ENCODE measurements at places on chromosomes 2 and 18. TPM values are rescaled to one million over a fixed set of nuclear protein-coding genes. Genes with fewer than 3 reads are reported as not detected.

DNA sequence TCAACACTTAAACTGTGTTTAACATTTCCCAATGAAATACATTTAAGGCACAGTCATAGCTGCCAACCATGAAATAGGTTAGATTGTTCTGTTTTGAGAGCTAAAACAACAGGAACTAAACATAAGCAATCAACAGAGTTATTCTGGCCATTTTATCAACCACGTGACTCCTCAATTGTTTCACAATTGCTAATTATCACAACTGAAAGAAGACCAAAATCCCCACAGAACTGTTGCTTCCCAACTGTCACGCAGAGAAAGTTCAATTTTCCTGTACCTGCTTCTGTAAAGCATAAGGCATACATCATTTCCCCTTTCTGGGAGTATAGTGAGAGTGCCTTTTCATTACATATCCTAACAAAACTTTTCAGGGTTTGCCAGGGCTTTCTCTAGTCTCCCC, 248.6 kb downstream of the EPHA4 start:
- no peak for DNase-seq

GRCh38 chr2:106189764-106190468, 4.2 kb downstream of the UXS1 start:
- DNase-seq: no peak

DNA sequence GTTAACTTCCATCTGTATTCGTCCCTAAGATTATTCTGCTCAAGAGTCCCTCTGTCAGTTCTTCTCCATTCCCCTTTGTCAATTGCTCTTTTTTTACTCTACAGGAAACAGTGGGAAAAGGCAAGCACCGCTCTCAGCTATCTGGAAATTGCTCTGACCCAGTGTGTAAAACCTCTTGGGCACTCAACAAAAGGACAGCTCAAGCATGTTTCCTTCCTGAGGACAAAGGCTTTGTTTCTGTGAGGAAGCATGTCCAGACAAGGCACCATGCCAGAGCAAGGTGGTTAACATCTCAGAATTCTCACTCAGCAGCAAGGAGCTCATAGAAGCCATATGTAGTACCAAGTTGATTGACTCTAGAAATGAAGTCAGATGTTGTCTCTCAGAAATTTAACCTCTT, 735.6 kb downstream of the TSN start:
- DNase-seq: no peak

DNA sequence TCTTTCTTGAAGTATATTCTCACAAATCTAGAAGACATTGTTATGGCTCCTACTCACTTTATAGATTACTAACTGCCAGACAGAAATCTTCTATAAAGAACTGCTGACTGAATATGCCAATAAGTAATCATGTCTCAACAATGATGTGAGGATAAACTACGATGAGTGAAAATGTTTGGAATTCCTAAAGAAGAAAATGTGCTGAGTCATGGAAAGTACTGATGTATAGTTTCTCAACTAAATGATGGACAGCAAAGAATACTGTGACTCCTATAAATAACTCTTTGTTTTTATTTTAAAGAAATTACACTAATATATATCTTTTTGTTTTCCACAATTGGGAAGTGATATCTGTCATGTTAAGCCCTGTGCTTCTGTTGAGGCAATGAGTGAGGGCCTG, 232.9 kb downstream of the LNPK start:
- DNase-seq: no peak

DNA sequence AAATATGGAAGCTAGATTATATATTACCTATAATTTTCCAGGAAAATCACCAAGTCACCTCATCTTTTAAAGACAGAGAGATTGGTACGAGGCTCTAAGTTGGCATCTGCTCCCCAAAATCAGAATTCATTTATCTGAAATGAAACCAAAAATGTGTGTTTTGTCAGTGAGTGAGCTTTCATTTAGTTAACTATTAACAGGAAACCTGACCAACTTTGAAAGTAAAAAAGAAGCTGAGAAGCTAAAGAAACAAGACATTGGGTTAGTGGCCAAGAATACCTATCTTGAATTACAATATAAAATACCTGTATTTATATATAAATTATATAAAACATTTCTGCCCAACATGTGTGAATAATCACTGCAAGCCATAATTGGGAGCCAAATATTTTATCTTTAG, 1.9 kb downstream of the MPPE1 start:
- no peak for DNase-seq

GRCh38 chr2:42568401-42569115, at the start of gene MTA3:
MTA3 (plus strand) TSS chr2:42568632; CDS start chr2:42568746, 114 bp downstream.
- DNase-seq: peak; percentile 75

DNA sequence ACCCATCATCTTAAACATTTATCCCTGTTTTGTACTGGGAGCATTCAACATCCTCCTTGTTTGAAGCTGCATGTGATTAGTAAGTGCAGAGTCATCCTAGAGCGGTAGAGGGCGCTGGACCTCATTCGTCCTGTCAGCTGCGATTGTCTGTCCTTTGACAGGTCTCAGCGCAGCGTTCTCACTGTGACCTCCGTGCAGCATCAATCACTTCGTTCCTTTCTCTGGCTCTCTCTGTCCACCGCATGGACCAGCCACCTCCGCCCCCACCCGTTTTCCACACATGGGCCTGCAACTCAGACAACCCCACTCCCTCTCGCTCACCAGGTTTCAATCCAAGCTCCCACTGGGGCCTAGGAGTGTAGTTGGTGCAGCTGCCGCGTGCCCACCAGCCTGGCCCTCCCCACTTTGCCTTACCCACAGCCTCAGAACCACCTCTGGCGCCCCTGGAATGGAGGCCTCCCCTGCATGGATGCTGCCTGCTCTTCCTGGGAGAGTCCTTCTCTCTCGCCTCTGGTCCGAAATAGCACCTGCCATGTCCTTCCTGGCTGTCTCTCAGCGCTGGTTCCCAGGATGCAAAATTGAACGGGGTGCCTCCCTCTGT, 90.5 kb downstream of the NDUFA10 start:
- DNase-seq: peak; percentile 34

DNA sequence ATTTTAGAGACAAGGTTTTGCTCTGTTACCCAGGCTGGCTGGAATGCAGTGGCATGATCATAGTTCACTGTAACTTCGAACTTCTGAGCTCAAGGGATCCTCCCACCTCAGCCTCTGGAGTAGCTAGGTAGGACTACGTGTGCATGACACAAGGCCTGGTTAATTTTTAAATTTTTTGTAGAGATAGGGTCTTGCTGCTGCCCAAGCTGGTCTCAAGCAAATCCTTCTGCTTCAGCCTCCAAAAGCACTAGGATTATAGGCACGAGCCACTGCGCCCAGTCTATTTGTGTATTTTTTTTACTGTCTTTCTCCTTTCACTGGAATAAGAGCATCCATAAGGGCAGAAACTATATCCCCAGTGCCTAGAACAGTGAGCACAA, 89.3 kb downstream of the PLEKHM3 start:
- no peak for DNase-seq

- no peak for DNase-seq
Observed at GRCh38 chr2:175048275-175048674, 43.1 kb upstream of the CHN1 start.

- no peak for DNase-seq
Observed at GRCh38 chr2:29920631-29921559, 491 bp downstream of the ALK start.

GRCh38 chr18:54607213-54608027, 16.4 kb downstream of the DYNAP start:
- no peak for DNase-seq

GRCh38 chr2:217900780-217901360, 101.9 kb downstream of the TNS1 start:
- no peak for DNase-seq

- DNase-seq: no peak
Observed at GRCh38 chr2:20624884-20625485, 25.9 kb downstream of the HS1BP3 start.

- DNase-seq: no peak
Observed at GRCh38 chr2:176193048-176193447, 4.6 kb downstream of the HOXD1 start.

GRCh38 chr2:192947352-192947751, 752.6 kb upstream of the TMEFF2 start:
- no peak for DNase-seq

- DNase-seq: no peak
Observed at GRCh38 chr2:8263901-8264300, 418.0 kb upstream of the ID2 start.

GRCh38 chr2:78465707-78466106, 559.8 kb upstream of the REG3G start:
- no peak for DNase-seq

DNA sequence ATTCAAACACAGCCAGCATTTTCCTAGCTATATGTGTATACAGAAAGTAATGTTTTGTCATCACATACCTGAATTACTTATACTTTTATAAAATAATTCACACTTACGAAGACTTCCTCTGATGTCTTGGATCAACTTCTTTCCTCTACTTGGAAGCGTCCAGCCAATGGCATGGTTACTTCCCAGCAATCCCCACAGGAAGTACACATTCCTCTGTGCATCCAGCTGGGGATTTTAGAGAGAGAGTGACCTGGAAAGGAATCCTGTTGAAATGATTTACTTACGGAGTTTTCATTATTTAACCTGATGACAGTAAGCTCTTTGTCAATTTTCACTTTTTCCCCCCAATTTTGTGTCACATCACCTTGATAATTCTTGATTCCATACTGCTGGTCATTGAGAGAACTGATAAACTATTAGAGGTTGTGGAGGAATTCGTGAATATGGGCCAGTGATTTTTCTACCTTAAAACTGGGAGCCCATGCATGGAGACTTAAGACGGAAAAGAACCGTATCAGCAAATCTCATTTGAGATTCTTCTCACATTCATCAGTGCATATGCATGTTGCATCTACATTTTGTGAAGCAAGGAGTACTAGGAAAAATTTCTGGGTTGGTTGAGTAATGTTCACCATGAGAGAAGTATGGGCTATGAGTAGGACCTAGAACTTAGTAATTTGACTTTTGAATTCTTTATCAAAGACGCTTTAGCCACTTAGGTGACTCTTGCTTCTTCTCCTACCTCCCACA, 9.0 kb upstream of the IL18R1 start:
- no peak for DNase-seq

DNA sequence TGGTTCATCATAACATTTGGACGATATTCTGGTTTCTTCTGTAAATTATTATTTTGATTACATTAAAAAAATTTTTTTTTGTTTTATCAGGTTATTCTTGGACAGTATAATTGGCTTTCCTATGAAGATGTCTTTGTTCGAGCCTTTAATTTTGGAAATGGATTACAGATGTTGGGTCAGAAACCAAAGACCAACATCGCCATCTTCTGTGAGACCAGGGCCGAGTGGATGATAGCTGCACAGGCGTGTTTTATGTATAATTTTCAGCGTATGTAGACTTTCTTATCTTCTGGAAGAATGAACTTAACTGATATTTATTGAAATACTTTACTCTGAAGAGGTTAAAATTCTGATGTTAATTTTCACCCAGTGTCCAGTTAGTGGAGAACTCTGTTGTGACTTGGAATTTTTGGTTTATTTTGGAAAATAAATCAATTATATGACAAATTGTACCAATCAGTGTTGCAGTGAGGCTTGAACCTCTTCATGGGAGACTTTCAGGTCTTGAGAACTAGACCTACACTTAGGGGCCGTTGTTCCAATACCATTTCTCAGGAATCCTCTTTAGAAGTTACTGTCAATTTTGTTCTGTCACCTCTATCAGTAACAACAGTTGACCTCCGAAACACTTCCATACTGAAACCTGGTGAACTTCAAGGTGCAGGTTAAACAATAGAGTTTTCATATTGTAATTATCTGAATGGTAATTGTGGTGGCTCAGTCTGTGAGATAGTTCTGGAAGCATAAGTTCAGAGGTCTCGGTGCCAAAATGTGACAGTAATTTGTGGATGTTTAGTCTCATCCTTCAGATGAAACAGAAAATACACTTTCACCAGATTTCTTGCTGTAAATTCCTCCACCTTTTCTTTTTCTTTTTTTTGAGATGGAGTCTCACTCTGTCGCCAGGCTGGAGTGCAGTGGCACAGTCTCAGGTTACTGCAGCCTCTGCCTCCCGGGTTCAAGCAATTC, 55.7 kb downstream of the ACSL3 start:
- no peak for DNase-seq

DNA sequence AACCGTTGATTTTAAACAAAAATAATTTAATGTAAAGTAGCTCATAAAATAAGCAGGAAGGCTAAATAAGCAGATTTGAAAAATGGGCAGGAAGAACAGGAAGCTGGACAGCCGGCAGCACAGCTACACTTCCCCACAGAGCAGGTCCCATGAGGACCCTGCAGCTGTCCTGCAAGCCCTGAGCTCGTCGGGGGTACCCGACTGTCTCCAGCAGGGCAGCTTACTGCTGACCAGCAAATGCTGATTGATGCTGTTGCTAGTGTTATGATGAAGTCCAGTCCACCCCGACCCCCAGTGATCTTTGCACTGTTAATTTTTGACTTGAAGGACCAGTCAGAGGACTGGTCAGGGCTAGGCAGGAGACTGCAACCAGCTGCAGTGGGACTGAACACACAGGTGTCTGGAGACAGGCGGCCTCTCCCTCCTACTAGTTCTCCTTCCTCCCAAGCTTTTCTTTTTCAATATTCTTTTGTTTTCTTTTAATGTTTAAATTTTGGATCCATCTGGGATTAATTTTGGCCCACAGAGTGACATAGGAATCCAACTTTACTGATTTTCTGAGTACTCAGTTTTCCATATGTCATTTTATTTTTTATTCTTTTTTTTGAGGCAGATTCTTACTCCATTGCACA, 27.7 kb downstream of the POLE4 start:
- DNase-seq: peak; percentile 13

DNA sequence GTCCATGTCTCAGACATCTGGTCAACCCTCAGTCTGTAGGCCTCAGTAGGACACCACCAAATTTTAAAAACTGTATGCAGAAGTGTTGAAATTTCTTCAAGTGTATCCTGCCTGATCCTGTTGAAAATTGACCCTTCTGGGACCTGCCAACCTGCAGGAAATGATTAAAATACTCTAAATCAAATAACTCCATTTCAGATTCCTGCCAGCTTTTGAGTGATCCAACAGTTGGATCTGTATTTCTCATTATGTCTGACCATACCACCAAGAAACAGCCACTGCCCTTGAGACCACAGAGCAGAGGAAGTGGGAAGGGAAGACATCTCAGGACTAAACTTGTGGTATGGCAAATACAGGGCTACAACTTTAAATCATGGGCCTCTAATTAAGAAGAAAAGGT, 113.4 kb downstream of the ANTXR1 start:
- no peak for DNase-seq

- no peak for DNase-seq
Observed at GRCh38 chr2:17593445-17593840, 52.9 kb downstream of the VSNL1 start.

- no peak for DNase-seq
Observed at GRCh38 chr2:182050333-182051135, 64.9 kb downstream of the PPP1R1C start.

IL18R1 gene
- total RNA-seq: not detected

TRPM8 gene
- not detected for total RNA-seq

CERKL gene
- not detected for total RNA-seq

SLC30A3 gene
- 71.6 TPM for total RNA-seq

DSEL gene
- not detected for total RNA-seq

VWA3B gene
- not detected for total RNA-seq

CNGA3 gene
- total RNA-seq: not detected

DGKD gene
- total RNA-seq: 271 TPM

FTCDNL1 gene
- 0.40 TPM for total RNA-seq

SERPINB3 gene
- total RNA-seq: not detected

REG3A gene
- total RNA-seq: not detected
